ENCODE measurements at places on chromosomes 16 and 17.

- no peak for DNase-seq
These were observed 13.3 kb upstream of the CD300LD start for GRCh38 chr17:74605361-74605760.

GRCh38 chr16:2927010-2927646, 15.4 kb downstream of the FLYWCH1 start:
- DNase-seq, result peak; percentile 86

DNA sequence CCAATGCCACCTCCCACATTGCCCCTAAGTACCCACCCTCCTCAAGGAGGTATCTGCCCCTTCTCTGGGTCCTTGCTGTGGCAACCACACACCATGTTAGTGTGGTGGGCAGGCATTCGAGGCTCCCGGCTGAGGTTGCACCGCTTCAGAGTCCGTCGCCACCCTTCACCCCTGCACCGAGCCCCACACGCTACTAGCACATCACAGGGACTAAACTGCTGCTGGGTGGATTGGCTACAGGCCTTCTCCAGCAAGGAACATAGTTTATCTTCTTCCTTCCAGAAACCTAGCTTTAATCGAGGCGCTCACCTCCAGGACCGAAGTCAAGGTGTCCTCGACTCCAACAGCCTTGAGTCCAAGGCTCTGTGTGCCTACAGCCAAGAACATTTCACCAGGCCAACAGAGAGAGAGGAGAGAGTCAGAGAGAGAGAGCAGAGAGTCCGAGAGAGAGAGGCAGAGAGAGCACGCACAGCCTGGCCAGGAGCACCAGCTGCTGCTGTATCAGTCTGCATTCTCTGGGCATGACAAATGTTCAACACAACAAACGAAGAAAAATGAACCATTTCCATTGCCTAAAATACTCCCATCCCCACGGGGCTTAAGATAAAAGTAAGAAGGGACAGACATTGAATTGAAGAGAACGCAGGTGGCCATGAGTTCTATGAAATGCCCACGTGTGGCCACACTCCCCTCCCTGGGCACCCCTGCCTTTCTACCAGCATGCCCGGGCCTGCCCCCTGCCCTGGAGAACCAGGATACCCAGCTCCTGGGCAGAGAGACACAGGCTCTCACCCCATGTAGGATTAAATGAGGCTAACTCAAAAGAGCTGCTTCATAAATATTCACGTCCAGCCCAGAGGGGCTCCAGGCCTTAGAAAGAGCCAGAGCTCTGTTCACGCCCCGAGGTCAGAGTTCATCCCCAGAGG, 94.9 kb downstream of the RBFOX3 start:
- DNase-seq, result no peak

- no peak for DNase-seq
These were observed 5.3 kb upstream of the HAS3 start for GRCh38 chr16:69100071-69100691.

GRCh38 chr17:2687074-2687418, 24.5 kb downstream of the CLUH start:
- DNase-seq, result no peak

GRCh38 chr17:72862276-72862999, 230.1 kb downstream of the SLC39A11 start:
- DNase-seq, result no peak

- DNase-seq, result no peak
These were observed 24.6 kb upstream of the SHISA9 start for GRCh38 chr16:12876778-12877177.
